Eye (tissue), 1 donor: ENCODE measurements at places on chromosomes 5 and 9.

- DNase-seq: no peak
Observed at GRCh38 chr5:141714542-141715310, 32.7 kb upstream of the ARAP3 start.

- no peak for DNase-seq
Observed at GRCh38 chr5:77991084-77991483, 214.9 kb upstream of the TBCA start.

- DNase-seq: no peak
Observed at GRCh38 chr9:104069288-104069687, 24.8 kb upstream of the SMC2 start.

DNA sequence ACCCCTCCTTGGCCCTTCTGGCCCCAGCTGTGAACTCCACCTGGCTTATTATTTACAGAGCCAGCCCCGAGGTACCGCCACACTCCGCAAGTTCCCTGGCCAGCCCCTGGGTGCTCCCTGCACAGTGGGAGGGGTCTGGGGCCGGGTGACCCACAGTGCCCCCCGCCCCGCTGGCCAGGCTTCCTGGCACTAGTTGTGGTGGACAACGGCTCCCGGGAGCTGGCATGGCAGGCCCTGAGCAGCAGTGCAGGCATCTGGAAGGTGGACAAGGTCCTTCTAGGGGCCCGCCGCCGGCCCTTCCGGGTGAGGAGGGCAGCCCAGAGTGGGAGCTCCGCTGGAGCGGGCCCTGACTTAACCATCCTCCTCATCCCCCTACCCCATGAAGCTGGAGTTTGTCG lies 3.9 kb downstream of the MAMDC4 start:
- no peak for DNase-seq

DNA sequence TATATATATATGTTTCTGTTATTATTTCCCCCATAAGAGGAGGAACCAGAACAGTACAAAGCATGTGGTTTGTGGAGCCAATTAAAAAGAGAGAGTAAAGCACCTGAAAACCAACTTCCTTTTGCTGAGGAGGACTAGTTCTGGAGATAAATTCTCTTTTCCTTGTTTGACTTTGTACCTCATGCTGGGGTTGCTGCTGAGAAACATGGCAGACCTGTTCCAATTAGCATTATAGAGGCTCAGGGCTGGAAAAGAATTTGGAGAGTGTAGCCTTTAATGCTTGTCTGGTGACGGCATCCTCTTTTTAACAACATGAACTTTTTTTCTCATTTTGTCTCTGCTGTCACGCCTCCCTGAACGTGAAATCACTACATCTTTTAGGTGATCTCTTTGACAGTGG lies 32.8 kb upstream of the NMUR2 start:
- peak; percentile 1 for DNase-seq

DNA sequence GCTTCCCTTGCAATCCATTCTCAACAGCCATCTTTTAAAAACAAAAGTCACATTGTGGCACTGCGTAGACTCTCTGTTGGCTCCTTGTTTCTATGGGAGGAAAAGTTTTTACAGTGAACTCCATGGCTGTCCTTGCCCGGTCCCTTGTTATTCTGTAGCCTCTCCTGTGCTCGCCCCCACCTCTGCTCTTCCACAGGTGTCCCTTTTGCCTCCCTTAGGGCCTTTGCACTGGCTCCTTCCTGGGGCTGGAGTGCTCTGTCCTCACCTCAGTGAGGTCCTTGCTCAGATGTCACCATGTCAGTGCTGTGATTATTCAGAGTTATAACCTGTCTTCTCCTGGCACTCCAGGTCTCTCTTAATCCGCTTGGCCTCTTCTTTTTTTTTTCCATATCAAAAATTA lies 308.8 kb downstream of the DOCK8 start:
- no peak for DNase-seq

GRCh38 chr5:77312413-77312812 lies 101.9 kb downstream of the PDE8B start:
- no peak for DNase-seq

GRCh38 chr9:128153060-128153946 lies 4.0 kb downstream of the LCN2 start:
- peak; percentile 35 for DNase-seq

DNA sequence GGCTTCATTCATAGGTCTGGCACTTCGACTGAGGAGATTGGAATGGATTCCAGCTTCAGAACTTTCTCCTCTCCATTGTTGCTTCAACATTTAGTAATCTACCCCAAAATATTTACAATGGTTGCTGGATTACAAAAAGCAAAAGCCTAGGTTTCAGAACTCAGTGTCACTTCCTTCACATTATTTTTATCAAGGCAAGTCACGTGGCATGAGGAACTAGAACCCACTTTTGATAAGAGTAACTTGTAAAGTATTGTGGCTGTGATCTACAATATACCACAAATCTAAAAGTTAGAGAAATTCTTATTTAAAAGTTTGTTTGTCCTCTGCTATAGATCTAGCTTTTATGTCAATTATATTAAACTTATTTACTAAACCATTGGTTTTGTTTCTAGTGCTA lies 39.7 kb upstream of the ANKDD1B start:
- DNase-seq: no peak

- DNase-seq: peak; percentile 50
Observed at GRCh38 chr5:54514841-54515432, 2.6 kb upstream of the SNX18 start.

DNA sequence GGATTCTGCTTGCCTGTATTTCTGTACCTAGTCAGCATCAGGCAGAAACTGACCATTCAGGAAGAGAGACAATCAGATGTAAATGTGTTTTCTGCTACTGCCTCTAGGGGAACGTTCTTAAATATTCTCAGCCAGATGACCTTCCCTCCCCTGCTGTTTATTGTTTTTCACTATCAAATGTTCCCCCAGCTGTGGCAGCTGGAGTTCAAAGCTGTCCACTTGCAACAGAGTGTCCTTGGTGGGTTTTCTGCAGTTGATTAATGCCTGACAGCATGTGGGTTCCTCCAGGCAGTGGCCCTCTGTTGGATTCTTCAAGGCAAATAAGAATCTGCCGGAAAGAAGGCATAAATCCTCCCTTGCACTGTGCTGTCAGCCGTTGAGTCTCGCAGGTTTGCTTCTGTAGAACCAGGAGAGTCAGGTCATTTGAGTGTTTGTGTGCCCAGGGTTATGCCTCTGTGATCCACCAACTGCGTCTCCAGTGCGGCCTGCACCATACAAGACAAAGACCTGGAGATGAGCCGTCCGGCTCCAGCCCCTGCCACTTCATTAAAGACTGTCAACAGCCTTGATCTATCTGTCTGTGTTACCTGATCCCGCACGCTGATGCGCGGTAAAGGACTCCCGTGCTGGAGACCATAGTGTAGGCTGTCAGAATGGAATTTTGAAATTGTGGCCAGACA lies 203.4 kb downstream of the GADD45G start:
- DNase-seq: peak; percentile 58

DNA sequence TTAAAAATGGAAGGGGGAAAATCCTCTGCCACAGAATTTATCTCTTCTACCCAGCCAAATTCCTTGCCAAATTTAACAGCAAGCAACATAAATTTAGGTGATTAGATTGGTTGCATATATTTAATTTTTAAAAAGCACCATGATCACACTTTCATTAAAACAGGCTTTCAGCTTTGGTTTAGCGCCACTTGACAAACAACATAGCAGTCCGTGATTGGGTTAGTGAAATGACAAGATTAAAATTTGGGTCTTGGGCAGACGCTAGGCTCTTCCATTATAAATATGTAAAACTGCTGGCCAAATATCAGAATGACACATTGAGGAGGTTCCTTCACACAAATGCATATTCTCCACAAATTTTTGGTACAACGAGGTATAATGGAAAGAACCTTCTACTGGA lies 58.2 kb upstream of the CER1 start:
- DNase-seq: no peak

- DNase-seq: no peak
Observed at GRCh38 chr5:94775088-94775487, 156.6 kb downstream of the SLF1 start.

DNA sequence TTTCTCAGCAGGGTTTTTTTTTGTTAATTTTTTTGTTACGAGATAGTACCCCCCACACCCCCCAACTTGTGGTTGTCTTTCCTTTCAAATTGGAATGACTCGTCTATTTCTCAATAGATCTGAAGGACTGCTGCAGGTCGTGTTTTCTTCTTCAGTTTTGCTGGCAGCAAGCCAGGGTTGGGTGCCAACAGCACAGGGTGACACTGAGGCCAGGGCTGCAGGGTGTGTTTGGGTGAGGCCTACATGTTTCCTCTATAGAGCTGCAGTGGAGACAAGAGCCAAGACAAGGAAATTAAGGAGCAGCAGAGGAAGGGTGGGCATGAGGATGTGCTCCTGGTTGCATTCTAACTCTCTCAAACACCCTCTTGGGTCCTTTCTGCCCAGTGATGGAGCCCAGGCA lies 52.2 kb downstream of the NXNL2 start:
- DNase-seq: no peak

DNA sequence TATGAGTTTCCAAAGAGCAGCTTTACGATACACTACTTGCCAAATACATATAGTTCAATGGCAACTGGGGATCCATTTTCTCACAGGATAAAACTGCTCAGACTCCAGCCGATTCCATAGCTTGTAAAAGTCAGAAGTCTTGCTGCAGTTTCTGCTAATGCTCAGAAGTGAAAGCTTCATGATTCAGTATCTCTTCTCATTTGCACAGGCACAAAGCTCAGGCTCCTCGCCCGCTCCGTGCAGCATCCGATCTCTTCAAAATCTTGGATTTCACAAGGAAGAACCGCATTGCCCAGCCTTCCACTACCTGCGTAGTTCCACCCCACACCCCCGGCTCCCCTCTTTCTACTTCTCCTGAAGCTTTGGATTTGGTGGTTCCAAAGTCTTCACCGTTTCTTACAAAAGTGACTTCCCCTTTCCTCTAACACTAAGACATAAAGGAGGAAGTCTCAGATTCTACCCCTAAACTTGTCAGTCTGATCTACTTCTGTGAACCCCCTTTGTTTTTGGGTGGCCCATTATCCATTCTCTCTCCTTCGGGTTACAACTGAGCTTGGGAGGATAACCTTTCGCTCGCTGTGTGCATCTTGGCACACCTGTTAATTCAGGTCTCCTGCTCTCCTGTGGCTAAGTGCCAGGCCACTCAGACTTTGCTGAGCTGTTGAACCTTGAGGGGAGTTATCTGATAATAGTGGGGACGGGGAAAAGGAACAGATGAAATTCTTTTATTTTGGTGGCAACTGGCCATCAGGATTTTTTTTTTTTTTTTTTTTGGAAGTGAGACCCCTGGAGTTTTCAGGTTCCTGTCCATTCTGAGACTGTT lies 194.1 kb downstream of the GNA14 start:
- no peak for DNase-seq

- peak; percentile 18 for DNase-seq
Observed at GRCh38 chr5:166980666-166981065, 1310.8 kb upstream of the WWC1 start.

DNA sequence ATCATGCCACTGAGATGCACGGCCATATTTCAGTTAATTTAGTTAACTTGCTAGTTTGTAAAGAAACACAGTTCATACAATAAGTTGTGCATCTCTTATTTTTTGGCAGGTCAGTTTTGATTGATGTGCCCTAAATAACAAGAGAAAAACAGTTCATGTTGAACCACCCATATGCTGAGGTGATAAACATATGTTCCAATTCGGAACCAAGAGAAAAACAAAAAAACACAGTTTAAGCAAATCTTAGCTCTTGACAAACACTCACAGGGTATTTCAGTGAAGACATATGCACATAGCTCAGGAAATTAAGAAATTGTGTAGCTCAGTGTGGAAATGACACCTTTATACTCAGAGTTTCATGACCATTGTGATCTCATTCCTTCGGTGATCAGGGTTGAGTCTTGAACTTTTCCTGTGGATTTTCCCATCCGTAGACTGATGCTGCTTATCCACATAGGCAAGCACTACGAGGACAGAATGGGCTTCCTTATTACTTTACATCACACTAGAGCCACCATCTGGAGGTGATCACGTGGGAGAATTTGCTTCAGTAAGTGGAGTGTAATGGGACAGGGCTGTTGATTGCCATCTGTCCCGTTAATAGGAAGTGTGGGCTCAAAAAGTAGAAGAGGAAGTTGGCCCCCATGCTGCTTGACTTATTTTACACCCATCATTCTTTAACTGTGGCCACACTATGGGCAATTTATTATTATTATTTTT lies 773.0 kb downstream of the MTRR start:
- peak; percentile 12 for DNase-seq

DNA sequence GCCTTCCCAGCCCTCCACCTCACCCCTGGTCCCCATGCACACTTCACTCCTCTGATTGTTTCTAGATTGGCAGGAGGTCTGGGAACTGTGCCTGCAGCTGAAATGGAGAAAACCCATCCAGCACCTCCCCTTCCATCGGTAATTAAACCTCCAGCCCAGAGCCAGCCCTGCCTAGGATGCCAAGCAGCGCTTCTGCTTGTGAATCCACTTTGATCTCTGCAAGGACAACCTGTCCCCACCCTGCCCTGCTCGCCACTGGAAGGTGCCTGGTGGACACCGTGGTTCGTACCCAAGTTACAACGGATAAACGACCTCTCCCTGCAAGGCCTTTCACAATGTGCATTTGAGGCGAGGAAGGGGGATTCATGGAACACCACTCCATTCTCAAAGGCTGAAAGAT lies 50.6 kb downstream of the IRX2 start:
- DNase-seq: no peak
